ENCODE measurements at places on chromosomes 6 and 20.

- no peak for DNase-seq
These were observed 423.7 kb upstream of the MARCKS start for GRCh38 chr6:113433335-113433991.

GRCh38 chr6:23269436-23269835 lies 700.1 kb downstream of the HDGFL1 start:
- DNase-seq: no peak

- DNase-seq: no peak
These were observed 40.4 kb upstream of the RAB22A start for GRCh38 chr20:58268936-58269619.

DNA sequence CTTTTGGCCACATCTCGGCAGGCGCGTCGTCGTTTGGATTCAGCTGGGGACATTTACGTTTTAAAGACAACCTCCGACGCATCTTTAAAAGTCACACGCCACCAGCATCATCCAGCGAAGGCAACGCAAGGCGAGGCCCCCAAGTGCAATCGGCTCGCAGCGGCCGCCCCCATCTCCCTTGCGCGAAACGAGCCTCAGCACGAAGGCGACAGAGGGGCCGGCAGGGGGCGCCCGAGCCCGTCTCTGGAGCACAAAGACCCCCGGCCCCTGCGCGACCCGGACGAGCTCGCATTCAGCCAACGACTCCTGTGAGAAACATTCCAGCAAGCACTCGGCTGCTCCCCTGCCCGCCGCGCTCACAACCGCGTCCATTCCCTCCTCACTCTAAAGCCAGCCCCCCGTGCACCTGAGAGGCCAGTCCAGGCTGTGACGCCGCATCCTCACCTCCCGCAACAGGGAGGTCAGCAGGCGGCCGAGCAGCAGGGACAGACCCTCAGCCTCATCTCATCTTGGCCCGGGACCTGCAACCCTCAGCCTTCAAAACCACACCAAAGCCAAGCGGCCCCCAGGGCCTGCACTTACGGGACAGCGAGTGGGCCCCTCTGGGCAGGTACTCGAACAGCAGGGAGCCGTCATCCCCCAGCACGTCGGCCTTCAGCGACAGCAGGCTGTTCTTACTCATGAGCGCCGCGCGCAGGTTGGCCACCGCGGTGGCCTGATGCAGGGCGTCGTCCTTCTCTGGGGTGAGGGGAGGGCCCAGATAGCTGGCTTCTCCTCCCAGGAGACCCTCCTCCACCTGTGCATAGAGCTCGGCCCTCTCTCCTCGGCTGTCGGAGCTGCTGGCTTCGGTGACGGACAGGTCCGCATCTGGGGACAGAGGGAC lies 35.8 kb downstream of the SLC2A4RG start:
- DNase-seq: no peak

DNA sequence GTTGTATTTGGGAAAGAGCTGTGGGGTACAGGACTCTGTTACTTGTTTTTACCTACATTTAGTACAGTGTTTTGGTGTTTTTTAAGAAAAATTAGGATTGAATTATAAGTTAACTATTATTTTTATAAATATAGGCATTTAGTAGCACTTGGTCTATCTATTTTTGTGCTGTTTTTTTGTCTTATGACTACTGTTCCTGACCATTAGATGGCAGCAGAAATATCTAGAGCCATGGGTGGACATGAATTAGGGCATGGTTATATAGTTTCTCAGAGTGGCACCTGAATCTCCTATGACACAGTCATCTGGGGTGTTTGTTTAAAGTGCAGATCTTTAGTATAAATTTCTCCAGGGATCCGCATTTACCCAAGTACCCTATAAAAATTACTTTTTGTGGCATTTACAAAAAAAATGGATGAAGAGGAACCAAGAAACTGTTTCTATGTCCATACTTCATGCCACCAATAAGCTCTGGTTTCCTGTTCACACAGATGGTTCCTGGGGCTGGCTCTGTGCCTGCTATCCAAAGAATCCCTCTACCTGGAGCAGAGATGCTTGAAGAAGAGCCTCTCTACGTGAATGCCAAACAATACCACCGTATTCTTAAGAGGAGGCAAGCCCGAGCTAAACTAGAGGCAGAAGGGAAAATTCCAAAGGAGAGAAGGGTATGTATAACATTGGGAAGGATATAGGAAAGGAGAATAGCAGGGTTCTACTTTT lies 19.8 kb downstream of the NFYA start:
- peak; percentile 17 for DNase-seq

- DNase-seq: no peak
These were observed 46.7 kb downstream of the CD2AP start for GRCh38 chr6:47524136-47524845.

- DNase-seq: no peak
These were observed 69.3 kb upstream of the IER3 start for GRCh38 chr6:30813631-30814145.

GRCh38 chr20:61300709-61301108 lies 48.6 kb downstream of the CDH4 start:
- no peak for DNase-seq

- DNase-seq: no peak
These were observed 249.8 kb upstream of the PRDM1 start for GRCh38 chr6:105836379-105836778.

DNA sequence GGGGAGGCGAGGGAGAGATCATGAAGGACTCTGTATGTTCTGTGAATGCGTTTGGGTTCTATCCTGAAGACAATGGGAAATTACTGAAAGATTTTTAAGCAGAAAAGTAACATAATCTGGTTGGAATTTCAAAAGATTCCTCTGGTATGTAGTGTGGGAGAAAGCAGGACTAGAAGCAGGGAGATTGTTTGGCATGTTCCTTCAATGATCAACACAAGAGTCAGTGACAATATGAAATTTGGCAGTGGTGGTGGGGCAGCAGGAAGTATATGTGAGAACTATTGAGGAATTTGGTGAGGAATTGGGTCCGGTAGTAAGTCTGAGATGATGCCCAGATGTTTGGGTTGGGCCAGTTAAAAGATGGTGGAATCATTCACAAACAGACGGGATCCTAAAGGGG lies 348.7 kb downstream of the CD83 start:
- no peak for DNase-seq

DNA sequence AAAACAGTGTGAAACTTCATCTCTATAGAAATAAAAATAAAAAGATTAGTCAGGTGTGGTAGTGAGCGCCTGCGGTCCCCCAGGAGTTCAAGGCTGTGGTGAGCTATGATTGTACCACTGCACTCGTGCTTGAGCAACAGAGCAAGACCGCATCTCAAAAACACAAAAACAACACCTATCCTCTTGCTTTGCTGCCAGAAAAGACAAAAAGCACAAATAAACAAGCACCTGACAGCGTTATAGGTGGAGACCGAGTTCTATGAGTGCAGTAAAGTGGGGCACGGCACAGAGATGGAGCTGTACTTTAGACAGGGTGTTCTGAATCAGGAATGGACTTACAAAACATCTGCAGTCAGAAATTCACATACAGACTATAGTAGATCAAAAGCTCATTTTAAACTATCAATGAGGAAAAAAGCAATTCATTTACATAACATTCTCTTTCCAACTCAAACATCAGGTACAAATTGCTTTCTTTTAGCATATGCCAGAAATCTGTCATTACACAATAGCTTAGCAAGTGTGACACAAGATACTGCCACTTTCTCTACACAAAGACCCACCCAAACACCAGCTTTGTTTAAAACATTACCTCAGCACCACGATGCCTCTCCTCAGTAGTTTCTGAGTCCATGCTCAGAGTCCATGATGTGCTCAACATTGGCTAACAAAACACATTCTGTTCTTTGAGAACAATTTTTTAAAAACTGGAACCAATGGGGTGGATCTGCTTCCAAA lies 10.1 kb downstream of the EZR start:
- no peak for DNase-seq

GRCh38 chr6:107491138-107491609 lies 1.3 kb downstream of the SOBP start:
- no peak for DNase-seq

DNA sequence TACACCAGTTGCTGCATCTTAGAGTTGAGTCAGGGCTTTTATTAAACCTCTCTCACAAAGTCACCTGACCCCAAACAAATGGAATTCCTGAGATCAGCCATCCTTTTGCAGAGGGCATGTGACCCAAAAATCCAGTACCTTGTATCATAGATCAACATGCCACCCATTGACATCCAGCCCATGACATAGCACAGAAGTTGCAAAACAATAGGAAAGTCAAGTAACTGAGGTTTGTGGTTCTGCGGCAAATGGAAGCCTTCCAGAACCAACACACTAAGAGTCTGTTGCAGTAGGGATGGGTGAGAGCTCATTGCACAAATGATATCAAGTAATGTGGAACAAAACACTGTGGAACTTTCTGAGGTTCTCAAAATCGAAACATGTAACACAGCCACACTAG lies 111.2 kb downstream of the PDE7B start:
- DNase-seq: no peak

DNA sequence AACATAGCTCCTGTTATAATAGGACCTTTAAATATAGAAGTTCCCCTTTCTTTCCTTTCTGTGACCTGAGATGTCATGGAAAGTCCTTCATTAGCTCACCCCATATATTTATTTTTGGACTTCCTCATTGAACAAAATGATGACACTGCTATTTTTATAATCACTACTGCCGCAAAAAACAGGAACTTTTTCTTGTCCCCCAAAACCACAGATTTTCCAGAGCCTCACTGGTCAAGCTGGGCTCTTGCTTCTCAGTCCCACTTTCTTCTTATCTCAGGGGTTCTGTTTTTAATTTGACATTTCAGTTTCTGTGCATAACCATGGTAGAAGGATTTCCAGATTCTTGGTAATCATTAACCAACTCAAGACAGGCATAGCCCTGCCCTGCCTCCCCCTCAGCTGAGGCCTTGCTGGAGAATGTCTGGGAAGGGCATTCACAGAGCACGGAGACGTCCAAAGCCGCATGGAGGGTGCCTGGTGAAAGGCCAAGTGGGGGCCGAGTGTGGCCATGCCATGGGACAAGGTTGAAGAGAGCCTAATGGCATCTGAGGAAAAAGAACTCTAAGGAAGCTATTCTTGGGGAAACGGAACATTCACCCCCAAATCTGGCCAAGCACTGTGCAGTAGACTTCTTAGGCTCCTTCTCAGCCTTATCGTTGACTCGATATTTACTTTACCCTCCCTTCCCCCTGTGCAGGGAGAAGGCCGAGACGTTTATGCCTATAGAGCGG lies 73.7 kb downstream of the EDN1 start:
- no peak for DNase-seq
